Glutamatergic neuron (in vitro differentiated cells): ENCODE measurements at places on chromosomes 2 and 18.

- no peak for DNase-seq
These were observed 2.8 kb upstream of the LBX2 start for GRCh38 chr2:74502147-74502719.

- no peak for DNase-seq
These were observed 2030.6 kb upstream of the CELF4 start for GRCh38 chr18:39596221-39596620.

DNA sequence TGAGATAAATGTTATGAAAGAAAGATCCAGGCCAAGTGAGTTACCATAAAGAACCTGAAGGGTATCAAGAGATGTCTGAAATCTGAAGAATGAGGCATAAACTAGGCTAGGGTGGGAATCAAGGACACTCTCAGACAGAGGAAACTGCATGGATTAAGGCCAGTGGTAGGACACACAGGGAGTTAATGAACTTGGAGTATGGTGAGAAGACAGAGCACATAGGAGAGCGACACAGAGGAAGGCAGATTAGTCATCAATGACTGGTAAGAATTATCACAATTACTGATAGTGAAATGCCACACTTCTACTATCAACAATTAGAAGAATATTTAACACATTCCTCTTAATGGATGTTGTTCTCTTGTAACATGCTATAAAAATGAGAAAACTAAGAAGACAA, 76.9 kb downstream of the TTC21B start:
- no peak for DNase-seq

GRCh38 chr18:48667276-48668254, 128.7 kb downstream of the CTIF start:
- peak; percentile 58 for DNase-seq

- DNase-seq = no peak
These were observed 143.3 kb downstream of the ZFP36L2 start for GRCh38 chr2:43082903-43083677.

- DNase-seq = no peak
These were observed 50.2 kb downstream of the TGOLN2 start for GRCh38 chr2:85277416-85278158.

GRCh38 chr2:199932312-199932855, 21.3 kb downstream of the C2orf69 start:
- no peak for DNase-seq

DNA sequence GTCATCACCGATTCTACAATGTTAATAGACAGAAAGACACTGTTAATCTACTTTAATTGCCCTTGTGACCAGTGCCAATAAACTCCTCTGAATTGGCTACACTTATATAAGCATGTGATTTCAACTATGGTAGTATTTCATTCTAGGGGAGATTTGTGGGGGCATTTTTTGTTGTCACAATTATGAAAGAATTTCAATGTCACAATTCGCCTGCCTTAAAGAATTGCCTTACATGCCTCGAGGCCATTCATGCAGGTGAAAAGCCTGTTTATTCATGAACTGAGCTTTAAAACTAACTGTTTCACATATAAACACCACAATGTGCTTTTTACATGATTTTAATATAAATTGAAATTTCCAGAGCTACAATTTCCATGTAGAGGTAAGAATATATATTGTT, 162.8 kb downstream of the GCA start:
- DNase-seq = no peak

DNA sequence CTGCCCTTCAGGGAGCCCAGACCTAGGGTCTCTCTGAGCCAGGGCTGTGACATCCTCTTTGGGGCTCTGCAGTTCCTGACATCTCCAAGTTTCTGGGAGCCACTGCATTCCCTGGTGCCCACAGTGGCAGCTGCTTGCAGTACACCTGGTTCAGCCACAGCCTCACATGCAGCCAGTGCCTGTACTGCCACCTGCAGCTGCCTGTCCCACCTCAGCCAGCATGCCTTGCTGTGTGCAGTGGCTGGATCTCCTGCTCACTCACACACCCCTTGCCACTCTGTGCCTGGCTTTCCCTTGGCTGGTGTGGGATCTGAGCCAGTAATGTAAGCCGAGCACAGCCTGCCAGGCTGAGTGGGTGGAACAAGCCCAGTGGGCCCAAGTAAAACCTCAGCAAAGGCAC, 1288.7 kb downstream of the CNTNAP5 start:
- no peak for DNase-seq

- DNase-seq = no peak
These were observed 14.6 kb upstream of the SLC9A2 start for GRCh38 chr2:102604769-102605168.

DNA sequence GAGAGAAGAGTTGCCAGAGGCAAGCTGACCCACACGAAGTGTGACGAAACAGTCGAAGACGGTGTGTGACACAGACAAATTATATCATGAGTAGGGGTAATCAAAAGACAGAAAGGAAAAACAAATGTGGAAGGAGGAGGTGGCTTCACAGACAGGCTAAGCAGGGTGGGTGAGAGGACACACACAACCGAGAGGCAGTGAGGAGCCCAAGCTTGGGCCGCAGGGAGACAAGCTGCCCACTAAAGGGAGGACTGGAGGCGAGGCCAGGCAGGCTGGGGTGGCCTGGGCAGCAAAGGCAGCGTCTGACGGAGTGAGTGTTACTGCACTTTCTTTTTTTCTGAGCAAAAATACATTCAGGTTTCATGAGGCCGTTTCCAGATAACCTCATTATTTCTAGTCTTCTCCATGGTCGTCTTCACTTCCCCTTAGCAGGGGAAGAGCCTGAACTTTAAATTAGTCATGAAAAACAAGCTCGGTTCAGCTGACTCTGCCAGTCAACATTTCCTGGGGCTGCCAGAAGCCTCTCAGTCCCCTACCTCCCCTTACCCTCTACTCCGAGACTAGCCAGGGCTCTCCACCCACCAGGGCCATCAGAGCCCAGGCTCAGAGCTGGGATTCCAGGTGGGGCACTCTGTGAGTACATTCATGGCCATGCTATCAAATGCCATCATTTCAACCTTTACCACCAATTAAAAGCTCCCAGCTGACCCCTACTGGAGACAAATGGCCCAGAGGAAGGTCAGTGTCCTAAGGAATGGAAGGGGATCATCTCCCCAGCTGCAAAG, 13.8 kb upstream of the ZFP36L2 start:
- no peak for DNase-seq

- no peak for DNase-seq
These were observed 537 bp upstream of the STAT4 start for GRCh38 chr2:191151331-191151730.

DNA sequence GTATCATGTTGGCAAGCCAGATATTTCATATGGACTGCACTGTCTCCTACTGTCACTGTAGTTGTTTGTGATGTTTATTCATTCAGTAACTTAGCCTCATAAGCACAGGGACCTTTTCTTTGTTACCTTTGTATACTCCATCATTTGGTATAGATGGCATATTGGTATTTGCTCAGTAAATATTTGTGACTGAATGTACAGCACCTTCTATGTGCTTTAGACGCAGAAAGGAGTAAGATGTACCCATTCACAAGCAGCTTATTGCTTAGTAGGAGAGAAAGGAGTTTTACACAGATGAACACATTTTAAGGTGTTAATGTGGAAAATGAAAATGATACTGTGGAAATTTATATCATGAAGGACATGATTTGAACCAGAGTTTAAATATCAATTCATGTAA, 12.0 kb downstream of the EPC2 start:
- DNase-seq = no peak

- no peak for DNase-seq
These were observed 59.9 kb downstream of the ADNP2 start for GRCh38 chr18:80168982-80169381.

- no peak for DNase-seq
These were observed 1.5 kb upstream of the CERKL start for GRCh38 chr2:181658444-181658843.

GRCh38 chr2:163717515-163717914, 18.3 kb downstream of the FIGN start:
- DNase-seq = no peak
